ENCODE measurements at places on chromosomes 7 and 10. TPM values are rescaled to one million over a fixed set of nuclear protein-coding genes. Genes with fewer than 3 reads are reported as not detected.

DNA sequence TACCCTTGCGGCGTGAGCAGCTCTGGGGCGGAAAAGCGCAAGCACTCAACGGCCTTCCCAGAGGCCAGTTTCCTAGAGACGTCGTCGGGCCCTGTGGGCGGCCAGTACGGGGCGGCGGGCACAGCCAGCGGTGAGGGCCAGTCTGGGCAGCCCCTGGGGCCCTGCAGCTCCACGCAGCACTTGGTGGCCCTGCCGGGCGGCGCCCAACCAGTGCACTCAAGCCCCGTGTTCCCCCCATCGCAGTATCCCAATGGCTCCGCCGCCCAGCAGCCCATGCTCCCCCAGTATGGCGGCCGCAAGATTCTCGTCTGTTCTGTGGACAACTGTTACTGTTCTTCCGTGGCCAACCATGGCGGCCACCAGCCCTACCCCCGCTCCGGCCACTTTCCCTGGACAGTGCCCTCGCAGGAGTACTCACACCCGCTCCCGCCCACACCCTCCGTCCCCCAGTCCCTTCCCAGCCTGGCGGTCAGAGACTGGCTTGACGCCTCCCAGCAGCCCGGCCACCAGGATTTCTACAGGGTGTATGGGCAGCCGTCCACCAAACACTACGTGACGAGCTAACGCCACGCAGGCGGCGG, 12.6 kb downstream of the TRIM8 start:
- no peak for DNase-seq

DNA sequence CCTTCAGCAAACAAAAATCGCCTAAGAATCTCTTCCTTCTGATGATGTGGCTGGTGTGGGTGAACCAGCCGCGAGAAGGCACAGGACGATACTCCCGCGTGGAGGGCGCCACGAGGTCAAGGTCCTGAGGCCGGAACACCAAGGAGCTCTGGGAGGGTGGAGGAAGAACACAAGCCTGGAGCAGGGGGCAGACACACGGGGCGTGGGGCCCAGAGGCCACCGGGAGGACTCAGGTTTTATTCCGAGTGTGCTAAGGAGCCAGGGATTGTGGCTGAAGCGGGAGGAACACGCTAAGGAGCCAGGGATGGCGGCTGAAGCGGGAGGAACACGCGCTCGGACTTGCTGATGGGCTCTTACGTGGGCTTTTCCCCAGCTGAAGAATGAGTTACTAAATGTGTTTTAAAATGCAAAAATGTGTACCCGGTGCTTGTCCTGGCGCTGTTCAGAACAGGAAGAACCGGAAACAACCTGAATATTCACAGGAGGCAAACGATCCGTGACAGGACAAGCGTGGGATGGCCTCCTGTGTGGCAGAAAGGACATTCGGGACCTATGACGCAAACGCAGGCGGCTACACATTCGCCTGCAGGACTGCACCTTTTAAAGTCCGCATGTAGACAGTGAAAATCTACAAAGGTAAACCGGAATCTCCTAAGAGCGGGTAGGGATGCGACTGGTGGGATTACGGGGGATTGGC, 64.0 kb downstream of the MAD1L1 start:
- DNase-seq: peak; percentile 40

DNA sequence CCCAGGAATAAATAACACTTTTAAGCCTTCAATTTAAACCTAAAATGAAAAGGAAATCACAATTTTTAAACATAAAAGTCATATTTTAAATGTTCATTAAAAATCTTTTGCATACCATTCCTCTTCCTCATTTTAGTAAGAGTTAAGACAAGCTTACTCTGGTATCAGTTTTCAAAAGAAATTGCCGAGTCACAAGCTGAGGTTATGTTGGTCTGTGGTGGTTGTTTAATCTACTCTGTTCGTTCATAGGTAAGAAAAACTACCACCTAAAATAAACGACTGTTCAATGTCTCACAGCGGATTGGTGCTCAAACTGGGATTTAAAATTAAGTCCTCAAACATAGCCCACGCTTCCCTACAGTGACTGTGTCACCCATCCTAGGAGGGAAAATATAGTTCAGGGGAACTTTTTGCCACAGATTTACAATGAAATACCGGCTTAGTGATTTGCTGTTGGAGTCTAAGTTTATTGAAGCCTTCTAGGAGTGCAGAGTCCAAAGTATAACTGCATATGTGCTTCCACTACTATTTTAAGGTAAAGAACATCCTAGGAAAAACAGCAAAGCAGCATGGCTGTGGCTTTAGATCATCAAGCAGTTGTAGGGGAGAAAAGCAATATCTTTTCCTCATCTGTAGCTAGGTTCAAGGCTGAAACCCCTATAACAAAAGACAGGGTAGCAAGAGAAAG, 61.1 kb downstream of the GNAT3 start:
- no peak for DNase-seq

- DNase-seq: no peak
Measured at GRCh38 chr7:66950311-66950710, 29.3 kb downstream of the TMEM248 start.

DNA sequence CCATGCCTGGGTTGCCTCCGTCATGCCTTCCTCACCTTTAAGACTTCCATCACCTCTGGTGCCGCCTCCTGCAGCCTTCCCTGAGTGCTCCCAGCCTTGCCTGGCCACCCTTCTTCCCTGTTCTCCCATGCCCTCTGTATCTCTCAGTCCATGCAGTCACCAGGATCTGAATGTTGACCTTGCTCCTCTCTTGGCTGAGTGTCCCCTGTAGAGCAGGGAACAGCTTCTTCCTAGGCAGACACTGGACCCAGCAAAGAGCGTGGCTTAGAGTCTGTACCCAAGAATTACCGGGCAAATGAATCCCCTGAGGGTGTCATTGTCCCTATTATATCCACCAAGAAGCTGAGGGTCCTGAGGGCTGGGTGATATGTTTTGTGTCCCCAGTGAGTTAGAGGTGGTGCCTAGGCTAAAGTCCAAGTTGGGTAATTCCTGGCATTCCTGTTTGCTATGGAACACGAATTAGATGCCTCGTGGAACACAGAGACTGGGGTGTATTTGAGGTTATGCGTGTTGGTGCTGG, 505.6 kb downstream of the RPS24 start:
- no peak for DNase-seq

GRCh38 chr10:47043928-47044538, 132.8 kb downstream of the PTPN20 start:
- no peak for DNase-seq

GRCh38 chr7:134901389-134902020, 84.8 kb upstream of the AGBL3 start:
- no peak for DNase-seq

GRCh38 chr7:74718336-74718735, 55.5 kb upstream of the NCF1 start:
- no peak for DNase-seq

The ACTR1A gene
- total RNA-seq: 42.1 TPM

The GLI3 gene
- 17.1 TPM for total RNA-seq

The COBL gene
- total RNA-seq: 5.3 TPM

The C10orf53 gene
- 1.2 TPM for total RNA-seq

The SPDYE2 gene
- 2.6 TPM for total RNA-seq

The GCK gene
- total RNA-seq: 1.2 TPM

The MRPS33 gene
- total RNA-seq: 26.5 TPM

The WNT8B gene
- total RNA-seq: 0.72 TPM
